ENCODE measurements at places on chromosomes 3 and 15.

- DNase-seq = no peak
Measured at GRCh38 chr15:68114356-68114755, 60.2 kb downstream of the PIAS1 start.

- no peak for DNase-seq
Measured at GRCh38 chr15:29736012-29736743, 86.1 kb downstream of the TJP1 start.

GRCh38 chr3:123491966-123492587, 43.2 kb upstream of the ADCY5 start:
- no peak for DNase-seq

DNA sequence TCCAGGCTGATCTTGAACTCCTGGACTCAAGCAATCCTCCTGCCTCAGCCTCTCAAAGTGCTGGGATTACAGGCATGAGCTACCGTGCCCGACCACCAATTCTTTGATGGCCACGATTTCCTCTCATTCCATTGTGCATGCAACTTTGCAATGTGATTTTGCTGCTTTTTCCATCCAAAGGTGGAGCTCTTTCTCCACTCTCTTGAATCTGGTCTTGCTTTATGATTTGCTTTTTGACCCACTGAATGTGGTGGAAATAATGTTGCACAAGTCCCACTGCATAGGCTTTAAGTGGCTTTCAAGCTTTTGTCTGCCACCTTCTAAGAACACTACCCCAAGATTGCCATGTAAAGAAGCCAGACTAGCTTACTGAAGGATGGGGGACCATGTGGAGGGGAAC, 10.6 kb downstream of the RPS27L start:
- no peak for DNase-seq

DNA sequence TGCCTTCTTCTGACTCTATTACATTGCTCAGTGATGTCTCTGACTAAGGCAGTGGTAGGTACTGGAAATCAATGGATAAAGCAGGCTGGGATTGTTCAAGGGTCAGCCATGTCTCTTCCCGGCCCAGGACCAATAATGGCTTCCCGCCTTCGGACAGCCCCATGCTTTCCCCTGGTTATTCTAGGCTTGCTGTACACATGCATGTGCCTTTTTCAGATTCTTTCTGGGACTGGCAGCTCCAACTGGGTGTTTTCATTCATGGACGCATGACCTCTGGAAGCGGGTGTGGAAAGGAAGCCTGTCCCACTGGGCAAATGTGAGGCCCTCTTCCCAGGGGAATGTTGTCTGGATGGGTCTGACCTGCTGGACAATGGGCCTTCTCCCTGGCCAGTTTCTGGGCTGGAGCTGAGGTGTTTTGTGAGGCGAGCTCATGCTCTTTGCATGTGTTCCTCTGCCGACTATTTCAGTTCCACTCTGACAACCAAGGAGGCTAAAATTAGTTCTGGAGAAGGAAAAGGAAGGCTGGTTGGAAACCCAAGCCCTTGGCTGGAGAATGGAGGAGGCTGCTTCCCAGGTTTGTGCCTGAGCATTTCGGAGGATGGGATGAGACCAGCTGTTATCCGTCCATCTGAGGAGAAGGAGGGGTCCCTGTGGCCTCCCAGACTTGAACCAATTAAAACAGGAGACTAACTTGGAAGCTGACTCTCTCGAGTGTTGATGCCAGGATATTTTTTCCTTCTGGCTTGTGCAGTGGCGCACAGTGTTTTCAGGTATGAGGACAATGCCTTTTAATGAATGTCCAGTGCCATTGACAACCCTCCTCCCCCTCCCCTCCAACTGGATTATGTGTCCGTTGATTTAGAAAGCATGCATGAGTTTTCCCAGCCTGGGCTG, 6.9 kb downstream of the ACVR2B start:
- no peak for DNase-seq

DNA sequence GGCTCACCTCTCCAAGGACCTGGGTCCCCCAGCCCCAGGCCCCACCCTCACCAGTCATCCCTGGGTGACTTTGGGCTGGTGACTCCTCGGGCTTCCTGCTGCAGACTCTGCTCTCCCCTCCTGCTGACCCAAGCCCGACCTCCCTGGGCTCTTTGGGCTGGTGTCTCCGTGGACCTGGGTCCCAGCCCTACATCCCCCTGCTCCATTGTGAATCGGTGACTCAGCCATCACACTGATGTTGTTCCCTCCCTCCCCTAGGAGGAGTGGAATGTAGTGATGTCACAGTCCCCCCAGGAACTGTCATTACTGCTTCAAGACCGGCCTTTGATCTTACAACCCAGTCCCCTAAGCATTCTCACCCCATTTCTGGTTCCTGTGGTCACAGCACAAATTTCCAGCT, 83.7 kb downstream of the ADAMTS7 start:
- no peak for DNase-seq

DNA sequence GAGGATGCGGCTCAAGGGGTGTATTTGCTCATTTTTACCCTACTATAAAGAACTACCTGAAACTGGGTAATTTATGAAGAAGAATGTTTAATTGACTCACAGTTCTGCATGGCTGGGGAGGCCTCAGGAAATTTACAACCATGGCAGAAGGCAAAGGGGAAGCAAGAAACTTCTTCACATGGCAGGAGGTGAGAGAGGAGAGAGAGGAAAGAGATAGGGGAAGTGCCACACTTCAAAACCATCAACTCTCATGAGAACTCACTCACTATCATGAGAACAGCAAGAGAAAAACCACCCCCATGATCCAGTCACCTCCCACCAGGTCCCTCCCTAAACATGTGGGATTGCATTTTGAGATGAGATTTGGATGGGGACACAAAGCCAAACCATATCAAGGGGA, 192.7 kb downstream of the DIPK2A start:
- DNase-seq = no peak

DNA sequence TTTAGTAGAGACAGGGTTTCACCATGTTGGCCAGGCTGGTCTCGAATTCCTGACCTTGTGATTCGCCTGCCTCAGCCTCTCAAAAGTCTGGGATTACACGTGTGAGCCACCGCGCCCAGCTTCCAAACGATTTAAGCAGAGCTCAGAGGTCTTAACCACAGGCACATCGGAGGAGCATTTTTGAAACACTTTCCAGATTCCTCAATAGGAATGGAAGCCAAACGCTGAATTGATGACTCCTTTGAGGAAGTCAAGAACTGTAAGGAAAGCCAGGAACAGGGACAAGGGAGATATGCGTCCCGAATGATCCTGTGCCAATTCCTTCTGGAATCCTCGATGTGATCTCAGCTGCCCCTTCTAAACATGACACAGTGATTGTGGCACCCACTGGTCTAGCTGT, 40.0 kb downstream of the TRH start:
- no peak for DNase-seq

- no peak for DNase-seq
Measured at GRCh38 chr3:158258619-158259018, 148.7 kb downstream of the RSRC1 start.

DNA sequence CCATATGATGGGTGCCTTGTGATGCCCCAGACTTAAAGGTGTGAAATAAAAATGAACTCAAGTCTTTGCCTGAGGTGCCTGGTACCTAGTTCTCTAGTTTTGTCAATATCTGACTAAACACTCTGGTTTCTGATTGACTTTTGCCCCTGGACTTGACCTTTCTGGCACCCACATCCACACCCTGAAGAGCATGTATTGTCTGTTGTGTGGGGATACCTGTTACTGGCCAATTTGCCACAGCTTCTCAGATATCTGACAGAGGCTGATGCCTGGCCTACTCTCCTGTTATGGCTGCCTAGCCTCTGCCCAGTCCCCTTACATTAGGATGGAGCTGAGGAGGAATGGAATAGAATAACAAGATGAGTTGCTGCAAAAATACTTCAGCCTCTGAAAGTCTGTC, 3.6 kb downstream of the ZBTB38 start:
- no peak for DNase-seq

DNA sequence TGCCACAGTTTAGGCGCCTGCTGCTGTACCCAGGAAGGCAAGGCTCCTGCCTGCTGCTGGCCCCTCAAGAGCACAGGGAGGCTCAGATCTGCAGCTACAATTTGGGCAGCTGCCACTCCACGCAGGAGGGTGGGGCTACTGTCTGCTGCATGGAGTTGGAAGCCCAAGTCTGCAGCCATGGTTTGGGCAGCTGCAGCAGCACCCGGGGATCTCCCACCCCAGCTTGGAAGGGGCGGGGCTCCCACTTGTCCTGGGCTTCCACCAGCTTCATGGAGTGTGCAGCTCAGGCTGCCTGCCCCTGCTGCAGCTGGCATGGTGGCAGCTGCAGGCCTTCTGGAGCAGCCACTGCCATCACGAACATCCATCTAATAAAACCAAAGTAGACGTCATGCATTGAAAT, 512.9 kb downstream of the PYDC2 start:
- DNase-seq = no peak

DNA sequence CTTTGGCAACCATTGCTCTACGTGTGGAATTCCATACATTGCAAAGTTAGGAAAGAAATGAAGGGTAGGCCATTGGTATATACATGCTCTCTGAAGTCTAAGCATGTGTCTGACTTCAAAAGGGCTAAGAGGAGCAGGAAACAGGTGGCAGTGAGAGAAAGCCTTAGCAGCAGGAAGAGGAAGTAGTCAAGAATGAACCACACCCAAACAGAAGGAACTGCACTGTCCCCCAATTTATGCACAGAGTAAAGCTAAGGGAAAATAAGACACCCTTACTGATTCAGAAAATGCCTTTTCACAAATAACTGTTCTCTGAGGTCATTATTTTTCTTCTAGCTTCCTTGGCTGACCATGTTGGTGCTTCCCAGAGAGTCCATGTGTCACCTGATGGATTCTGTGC, 575.4 kb downstream of the NTRK3 start:
- DNase-seq = no peak

GRCh38 chr3:172705170-172705569, 5.7 kb downstream of the NCEH1 start:
- DNase-seq = no peak

GRCh38 chr15:46496491-46497115, 861.8 kb downstream of the SQOR start:
- DNase-seq = no peak

GRCh38 chr3:149812606-149813366, at the start of gene RNF13:
Gene RNF13 (plus strand): TSS chr3:149813215. CDS start chr3:149846027, 32,812 bp downstream.
- peak; percentile 91 for DNase-seq

DNA sequence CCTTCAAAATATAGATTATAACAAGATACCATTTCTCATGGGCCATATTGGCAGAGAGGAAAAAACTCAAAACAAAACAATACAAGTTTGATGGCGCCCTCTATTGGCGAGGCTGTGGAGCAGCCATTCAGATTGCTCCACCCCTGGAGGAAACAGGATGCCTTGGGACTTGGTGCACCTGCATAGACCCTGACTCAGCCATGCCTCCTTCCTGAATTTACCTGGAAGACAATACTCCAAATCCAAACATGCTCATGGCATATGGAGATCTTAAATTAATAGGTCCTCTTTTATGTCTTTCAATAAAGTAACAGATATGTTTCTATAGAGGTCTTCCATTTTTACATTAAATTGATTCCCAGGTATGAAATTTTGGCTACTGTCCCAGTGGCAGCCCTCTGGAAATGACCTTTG, 90.0 kb downstream of the APBA2 start:
- peak; percentile 50 for DNase-seq

GRCh38 chr15:56767315-56767714, 34.0 kb upstream of the ZNF280D start:
- no peak for DNase-seq

GRCh38 chr3:150306083-150306482, 102.0 kb upstream of the TSC22D2 start:
- DNase-seq = no peak

DNA sequence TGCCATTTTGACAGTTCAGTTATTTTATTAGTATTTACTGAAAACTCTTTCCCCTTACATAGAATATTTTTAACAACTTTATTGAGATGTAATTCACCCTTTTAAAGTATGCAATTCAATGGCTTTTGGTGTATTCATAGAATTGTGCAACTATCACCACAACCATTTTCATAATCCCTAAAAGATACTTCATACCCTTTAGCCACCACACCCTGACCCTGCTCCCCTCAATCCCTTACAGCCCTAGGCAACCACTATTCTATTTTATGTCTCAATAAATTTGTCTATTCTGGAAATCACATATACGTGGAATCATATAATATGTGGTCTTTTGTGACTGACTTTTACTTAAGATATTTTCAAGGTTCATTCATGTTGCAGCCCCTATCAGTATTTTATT, 29.7 kb downstream of the TEX9 start:
- DNase-seq = no peak

- no peak for DNase-seq
Measured at GRCh38 chr3:100419406-100419805, 18.1 kb downstream of the LNP1 start.

- DNase-seq = no peak
Measured at GRCh38 chr3:157336252-157337009, 100.2 kb upstream of the PTX3 start.

- DNase-seq = no peak
Measured at GRCh38 chr3:54628888-54629441, 298.9 kb downstream of the LRTM1 start.

DNA sequence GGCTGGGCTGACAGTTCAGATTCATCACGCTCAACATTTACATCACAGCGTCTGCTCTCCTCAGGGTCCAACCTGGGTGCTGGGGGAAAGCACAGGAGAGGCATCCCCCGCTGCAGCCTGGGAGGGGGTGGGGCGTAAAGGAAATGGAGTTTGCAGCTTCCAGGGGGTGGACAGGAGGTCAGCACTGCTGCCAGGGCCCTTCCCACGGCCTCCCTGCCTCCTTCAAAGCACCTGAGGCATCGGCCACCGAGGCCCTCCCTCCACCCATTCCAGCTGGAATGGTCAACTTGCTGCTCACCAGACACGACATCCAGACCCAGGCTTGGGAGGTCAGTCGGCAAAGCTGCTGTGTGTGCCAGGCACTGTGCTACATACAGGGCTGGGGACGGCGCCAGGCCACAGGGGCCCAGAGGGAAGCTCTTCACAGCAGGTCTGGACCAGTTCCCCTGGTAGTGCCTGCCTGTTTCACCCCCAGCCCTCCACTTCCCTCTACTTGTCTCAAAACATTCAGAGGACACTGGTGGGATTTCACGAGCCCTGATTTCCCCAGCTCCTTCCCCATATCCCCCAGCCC, 120.7 kb downstream of the ANP32A start:
- DNase-seq = no peak

GRCh38 chr3:116835658-116836057, 126.1 kb downstream of the TUSC7 start:
- DNase-seq = no peak

GRCh38 chr3:87161013-87161412, 66.1 kb upstream of the CHMP2B start:
- no peak for DNase-seq

DNA sequence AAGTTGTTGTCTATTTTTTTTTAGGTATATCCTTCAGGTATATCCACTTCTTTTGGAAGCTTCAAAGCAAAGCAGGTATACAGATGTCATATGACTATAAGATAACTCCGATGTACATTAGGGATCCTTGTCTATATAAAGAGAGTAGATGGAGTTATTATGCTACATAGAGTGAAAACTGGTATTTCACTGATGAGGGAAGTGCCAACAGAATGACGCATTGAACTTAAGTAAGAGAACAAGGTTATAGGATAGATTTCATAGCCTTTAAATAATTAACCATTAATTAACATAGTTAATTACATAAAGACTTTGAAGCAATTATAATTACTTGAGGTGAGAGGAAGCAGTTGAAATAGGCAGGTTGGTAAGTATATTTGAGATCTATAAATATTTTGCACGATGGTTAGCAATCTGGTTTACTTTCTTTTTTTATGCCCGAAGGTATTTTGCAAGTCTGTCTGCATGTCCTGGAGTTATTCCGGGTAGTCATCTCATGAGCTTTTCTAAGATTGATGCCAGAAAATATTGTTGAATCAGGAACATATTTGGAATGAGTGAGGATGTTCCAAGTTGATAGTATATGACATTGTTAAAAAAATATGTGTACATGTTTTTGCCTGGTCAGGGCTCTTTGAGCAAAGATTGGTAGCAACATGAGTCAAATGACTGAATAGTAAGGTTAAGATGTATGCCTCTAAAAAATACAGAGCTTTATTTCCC, 299.5 kb upstream of the KCNMB2 start:
- DNase-seq = no peak
